ENCODE measurements at places on chromosomes 2 and 18.

GRCh38 chr2:47152803-47153202 is 2.3 kb downstream of the STPG4 start:
- DNase-seq = no peak

DNA sequence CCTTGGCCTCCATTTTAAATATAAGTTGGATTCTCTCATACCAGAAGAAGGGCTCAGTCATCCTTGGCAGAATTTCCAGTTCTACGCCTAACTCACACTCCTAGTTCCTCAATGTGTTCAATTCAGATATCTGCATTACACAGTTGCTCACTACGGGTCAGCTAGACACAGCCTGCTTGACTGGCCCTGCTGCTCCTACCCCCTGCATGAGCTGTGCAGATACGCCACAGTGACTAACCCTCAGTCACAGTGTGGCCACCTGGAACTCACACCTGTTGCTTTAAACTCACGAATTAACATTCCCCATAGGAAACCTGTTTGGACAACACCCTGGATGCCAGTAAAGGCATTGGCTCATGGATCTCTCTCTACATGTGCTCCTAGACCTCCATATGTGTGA is 429.6 kb downstream of the NCKAP5 start:
- DNase-seq = no peak

DNA sequence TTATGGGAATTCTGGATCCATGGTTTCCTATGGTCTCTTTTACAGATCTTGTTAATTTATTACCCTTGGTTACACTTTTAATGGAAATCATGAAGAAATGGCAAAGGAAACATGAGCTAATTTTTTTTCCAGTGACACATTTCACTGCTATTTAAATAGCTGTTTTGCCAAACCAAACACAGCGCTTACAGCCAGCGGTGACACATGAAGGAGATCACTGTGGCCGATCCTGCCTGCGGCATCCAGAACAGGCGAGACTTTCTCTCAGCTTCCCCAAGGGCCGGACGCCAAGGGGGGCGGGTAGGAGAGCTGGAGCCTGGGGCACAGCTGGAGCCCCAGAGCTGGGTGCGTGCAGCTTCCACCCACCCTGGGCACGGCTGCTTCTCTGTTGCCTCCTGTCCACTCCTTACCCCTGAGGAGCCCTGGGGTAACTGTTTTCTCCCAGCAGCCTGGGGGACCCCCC is 81.4 kb upstream of the PKDCC start:
- no peak for DNase-seq

GRCh38 chr2:31297751-31298150 is 63.8 kb downstream of the EHD3 start:
- peak; percentile 54 for DNase-seq

DNA sequence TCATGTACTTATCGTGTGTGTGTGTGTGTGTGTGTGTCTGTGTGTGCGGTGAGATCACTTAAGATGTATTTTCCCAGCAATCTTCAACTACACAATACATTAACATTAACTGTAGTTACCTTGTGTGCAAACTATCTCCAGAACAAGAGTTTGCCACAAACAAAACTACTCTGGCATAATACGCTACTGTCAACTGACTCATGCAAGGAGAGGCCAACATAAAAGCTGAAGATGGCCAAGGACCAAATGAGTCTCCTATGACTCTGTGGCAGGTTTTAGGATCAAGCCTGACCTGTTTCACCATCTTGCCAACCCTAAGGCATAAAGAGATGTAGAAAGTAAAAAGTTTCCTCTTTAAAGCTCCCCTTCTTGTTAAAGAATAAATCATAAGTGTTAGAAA is 20.1 kb downstream of the CYB5A start:
- no peak for DNase-seq

DNA sequence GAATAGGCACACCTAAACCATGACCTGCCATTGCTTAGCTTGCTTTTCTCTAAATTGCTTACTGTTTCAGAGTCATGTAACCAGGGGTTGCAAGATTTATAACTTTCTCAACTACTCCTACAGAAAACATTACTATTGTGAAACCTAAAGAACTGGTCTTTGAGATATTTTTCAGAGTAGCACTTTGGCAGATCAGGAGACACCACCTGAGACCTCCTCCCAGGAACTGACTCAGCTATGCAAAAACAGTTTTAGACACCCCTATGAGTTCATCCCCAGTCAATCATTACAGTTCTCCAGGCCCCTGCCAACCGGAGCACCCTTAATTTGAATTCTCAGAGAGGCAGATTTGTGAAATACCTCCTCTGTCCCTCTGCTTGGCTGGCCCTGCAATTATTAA is 80.3 kb downstream of the MBOAT2 start:
- DNase-seq = no peak

DNA sequence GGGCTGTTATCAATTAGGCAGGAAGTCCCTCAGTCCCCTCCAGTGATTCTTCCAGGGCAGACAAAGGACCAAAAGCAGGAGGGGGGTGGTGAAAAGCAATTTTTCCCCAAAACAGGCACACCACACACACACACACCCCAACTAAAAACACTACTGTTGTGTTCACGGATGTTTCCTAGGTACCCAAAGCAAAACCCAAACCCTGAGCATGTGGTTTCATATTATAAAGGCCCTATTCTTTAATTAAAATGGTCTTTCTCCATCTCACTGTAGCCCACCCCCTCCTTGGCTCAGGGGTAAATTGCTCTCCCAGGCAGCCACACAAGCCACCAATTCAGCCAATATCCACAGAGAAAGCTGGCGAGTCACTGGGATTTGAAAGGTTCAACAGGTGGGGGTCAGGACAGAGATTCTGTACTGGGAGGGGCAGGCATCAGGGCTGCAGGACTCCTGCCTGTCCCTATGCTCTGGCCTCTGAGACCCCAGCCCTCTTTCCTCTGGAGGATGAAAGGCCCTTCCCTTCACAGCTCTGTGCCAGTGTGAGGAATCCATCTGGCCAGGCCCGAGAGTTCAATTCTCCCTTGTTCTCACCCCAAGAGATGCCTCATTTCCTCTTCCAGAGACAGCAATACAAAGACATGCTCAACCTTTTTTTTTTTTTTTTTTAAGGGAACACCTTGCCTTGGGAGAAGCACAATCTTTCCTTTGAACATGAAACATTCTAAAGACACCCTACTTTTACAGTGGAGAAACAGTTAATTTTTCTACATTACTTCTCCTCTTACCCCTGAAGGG is 43.6 kb downstream of the SPRED2 start:
- DNase-seq = no peak

- no peak for DNase-seq
These were observed 368.2 kb downstream of the CDH2 start for GRCh38 chr18:27808683-27809082.

DNA sequence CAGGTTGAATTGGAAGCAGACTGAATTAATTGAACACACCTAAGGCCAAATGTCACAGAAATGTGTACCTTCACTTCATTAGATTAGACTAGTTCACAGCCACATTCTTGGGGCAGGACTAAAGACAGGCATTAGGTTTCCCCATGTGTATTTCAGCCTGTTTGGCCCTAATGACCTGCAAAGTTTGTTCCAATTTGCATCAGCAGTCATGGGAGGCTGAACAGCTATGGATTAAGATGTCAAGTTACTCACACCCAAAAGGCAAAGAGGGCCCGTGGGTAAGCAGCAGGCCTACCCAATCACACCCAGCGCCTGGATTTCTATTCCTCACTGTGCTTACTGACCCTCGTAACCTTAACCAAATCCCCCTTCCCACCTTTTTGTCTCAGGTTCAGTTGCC is 99.6 kb upstream of the RIOK3 start:
- no peak for DNase-seq

DNA sequence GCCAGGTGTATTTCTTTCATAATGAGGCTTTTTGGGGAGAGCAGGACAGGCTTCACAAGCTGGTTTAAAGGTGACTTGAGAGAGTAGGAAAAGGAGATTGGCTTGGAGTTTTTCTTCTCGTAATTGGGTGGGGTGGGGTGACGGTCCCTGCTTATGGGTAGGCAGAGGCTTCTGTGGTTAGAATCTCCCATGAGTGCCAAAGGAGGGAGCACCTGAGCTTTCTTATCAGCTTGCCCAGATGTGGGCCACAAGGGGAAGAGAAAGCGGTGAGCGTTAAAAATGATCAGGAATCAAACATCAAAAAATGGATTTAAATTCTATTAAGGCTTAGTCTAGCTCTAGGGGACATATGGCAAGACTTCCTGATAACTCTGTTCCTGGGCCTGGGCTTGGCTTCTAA is 9.7 kb upstream of the PNPT1 start:
- no peak for DNase-seq

DNA sequence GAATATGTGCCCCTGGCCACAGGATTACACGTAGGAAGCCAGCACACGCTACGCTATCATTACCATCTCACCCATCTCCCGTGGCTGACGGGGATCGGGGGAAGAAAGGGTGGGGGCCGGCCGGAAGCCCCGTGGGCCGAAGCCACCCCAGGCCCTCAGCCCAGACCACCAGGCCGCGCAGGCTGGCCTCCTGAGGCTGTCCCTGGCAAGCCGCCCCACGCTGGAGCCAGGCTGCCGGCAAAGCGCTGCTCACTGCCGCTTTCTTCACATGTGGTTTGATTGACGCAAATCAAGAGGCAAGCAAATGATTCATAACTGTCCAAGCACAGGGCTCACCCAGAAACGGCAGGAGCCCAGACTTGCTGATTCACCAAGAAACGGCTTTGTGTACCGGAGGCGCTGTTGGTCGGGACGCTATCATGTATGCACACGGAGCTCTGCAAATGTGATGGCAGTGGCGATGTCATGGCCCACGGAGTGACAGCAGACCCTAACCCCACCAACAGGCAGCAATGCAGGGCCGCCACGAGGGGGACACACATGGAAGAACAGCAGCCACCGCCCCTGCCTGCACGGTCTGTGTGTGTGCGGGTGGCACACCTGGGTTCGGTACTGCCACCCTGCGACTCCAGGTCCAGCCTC is 125.7 kb downstream of the HDAC4 start:
- DNase-seq = peak; percentile 35

DNA sequence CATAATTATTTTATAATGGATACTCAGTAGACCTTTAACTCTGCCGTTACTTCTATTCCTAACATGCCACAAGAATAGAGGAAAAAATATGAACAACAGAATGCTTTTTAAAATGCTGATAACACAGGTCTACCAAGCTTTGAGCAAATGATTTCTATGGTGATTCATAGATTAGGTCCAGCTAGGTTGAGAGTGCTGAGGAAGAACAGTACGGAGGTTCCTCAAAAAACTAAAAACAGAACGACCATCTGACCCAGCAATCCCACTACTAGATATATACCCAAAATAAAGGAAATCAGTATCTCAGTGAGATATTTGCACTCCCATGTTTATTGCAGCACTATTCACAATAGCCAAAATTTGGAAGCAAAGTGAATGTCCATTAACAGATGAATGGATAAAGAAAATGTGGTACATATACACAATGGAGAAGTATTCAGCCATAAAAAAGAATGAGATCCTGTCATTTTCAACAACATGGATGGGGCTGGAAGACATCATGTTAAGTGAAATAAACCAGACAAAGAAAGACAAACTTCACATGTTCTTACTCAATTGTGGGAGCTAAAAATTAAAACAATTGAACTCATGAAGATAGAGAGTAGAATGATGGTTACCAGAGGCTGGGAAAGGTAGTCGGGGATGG is 111.6 kb upstream of the SERTAD2 start:
- no peak for DNase-seq

DNA sequence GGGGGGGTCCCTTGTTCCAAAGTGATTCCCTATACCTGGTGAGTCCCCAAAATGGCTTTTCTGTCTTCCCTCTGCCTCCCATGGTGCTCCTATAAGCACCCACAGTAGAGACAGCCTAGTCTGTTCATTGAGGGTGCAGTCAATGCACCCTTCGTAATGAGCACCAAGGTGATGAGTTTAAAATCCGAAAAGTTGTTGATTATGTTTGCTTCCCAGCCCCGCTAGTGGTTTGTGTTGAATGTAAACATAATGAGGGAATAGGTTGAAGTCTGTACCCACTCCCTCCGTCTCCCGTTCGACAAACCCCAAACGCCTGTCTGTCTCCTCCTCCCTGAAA is 2.3 kb downstream of the FOSL2 start:
- DNase-seq = no peak

- no peak for DNase-seq
These were observed 108.3 kb upstream of the PPP1CB start for GRCh38 chr2:28643327-28643726.

GRCh38 chr2:237096201-237096600 is 10.5 kb downstream of the COPS8 start:
- DNase-seq = no peak

DNA sequence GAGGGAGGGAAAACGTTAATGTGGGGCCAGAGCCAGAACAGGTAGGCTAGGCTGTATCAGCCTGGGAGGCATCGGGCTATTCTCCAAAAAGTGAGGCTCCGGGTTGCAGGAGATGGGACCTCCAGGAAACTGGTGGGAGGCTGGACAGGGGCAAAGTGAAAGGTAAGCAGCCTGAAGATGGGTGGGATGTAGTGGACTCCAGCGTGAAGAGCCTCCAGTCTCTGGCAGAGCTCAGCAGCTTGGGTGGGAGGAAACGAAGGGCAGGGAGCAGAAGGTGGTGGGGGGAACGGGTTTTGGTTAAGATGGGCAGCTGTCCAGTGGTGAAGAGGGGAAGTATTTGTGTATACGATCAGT is 3.1 kb upstream of the EMX1 start:
- DNase-seq = no peak

GRCh38 chr18:50654658-50655550 is 95.0 kb downstream of the MAPK4 start:
- DNase-seq = no peak

DNA sequence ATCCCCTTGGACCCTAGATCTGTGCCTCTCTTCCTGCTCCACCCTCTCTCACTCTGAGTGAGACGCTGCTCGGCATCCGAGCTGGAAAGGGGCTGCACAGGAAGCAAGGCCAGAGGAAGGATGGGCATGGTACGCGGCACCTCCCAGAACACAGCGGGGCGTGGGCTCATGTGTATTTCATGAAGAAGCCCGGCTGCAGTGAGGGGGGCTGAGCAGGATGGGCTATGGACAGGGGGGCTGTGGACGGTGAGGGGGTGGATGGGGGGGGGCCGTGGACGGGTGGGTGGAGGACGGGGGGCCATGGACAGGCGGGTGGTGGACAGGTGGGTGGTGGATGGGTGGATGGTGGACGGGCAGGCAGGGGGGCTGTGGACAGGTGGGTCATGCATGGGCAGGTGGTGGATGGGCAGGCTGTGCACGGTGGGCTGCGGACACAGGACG is 28.5 kb downstream of the SLC66A2 start:
- no peak for DNase-seq

DNA sequence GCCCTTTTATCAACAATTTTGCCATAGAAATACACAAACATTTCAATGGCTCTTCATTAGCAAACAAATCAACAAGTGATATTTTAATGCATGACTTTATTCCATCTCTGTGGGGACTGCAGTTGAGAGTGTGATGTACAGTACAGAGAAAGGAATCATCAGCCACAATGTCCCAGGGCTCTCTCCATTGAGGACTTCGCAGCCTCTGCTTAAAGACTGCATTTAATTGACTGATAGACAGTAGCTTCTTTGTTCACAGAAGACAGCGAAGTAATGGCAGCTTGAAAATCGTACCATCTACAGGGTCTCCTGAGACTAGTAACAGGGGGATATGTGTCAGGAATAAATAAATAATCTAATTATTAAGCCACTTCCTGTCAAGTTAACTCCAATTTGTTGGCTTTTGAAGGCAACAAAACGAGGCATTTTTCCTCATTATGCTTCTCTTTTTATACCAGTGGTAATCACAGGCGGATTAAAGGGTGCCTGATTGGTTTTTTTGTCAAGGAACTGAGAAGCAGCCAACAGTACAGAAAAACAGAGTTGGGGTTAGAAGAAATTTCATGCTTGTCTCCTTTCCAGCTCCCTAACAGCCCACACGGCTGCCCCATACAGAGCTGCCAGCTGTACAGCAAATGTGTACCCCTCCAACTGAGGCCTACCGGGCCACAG is 164.3 kb downstream of the ZNF521 start:
- DNase-seq = no peak

- DNase-seq = no peak
These were observed 195.3 kb upstream of the CDH2 start for GRCh38 chr18:28372186-28372585.

All from germinal center (tissue), 1 donor.